NCI-H2171 treated with DMSO at 0.1 percent for 48 hours (cell line): ENCODE measurements at places on chromosomes 3 and 15.

- no peak for DNase-seq
Observed at GRCh38 chr3:164352991-164353390, 725.3 kb downstream of the SI start.

DNA sequence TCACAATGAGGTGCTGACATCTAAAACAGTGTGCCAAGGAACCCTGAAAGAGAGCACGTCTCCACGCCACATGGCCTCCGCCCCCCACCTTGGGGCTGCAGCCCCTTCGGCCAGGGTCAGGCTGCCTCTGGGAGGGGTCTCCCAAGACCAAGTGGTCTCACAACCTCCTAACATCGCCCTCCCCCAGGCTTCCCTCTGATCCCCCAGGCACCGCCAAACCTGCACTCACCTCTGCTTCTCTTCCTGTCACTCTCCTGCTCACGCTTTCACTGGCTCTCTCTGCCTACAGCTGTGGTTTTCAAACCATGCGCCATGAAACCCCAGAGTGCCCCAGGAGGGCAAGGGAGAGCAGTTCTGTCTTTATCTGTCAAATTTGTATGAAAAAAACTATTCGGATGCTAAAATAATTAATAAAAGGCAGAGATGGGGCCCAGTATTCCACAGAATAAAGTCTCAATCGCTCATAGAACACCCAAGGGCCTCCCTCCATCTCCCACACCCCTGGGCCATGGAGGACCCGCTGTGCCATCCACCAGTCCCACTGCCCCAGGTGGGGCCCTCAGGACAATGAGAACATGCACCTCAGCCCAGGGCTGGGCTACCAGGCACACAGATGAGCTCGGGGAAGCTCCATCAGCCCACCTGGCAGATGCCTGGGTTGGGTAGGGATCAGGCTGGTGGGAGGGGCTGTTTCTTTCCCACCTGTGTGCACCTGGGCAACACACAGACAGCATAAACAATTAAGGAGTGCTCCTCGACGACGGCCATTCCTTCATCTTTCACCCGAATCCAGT is 21.5 kb downstream of the CYFIP1 start:
- no peak for DNase-seq

DNA sequence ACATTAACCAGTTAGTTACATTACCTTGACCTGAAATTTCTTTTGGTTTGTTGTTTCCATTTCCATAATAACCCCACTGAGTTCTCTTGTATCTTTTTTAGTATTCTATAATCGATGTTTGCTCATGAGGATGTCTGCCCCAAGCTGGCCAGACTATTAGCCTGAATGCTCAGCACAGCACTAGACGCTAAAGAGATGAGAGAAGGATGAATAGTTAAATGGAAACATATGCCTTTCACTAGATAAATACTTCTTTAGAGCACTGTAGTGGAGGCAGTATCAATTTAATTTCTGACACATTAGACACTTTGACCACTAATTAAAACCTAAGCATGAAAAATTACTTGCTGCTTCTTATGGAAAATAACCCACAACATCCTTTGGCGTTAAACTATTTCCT is 654.9 kb upstream of the KCNMB2 start:
- DNase-seq: no peak

- no peak for DNase-seq
Observed at GRCh38 chr3:187288131-187288854, 3.2 kb downstream of the MASP1 start.

DNA sequence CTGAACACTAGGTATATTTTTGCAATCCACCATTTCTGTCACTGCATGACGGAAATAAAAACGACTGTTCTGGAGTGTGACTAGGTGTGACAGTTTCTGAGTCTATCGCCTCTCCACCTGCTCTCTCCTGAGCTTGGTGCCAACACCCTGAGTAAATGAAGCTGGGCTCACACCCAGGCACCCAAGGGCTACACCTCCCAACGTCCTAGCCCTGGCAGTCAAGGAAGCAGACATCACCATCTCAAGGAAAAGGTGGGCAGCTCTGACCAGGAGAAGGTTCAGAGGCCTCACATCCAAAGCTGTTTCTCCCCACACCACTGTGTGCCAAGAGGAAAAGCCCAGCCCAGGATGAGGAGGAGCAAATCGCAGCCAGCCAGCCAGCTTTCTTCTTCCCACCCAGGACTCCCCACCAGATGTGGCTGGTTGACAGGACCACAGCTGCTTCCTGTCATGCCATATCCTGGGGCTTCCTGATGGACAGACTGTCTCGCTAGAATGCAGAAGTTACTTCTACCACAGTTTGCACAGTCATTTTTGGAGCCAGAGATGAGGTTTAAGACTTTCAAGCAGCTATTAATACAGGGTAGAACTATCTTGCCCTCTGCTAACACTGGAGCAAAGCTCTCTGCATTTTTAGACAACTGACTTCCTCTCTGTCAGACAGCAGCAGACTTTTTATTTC is 3.3 kb downstream of the SCAMP2 start:
- no peak for DNase-seq

DNA sequence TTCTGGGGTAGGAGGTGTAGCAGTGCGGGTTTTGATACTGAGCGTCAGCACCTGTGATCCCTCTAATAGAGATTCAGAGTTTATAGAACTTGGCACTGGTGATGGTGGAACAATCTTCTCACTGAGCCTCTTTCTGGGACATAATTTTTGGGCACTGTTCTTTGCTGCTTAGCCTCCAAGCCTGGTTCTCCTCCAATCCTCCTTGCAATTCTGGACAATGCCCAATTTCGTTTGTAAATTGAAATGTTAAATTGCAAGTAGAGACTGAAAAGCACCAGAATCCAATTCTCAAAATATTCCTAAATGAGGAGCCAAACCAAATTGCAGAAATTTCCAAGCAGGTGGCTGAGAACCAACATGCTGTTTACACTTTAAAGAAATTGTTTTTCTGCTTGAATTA is 149.8 kb upstream of the ABI3BP start:
- DNase-seq: no peak

GRCh38 chr3:143239031-143239430 is 119.5 kb downstream of the CHST2 start:
- no peak for DNase-seq

DNA sequence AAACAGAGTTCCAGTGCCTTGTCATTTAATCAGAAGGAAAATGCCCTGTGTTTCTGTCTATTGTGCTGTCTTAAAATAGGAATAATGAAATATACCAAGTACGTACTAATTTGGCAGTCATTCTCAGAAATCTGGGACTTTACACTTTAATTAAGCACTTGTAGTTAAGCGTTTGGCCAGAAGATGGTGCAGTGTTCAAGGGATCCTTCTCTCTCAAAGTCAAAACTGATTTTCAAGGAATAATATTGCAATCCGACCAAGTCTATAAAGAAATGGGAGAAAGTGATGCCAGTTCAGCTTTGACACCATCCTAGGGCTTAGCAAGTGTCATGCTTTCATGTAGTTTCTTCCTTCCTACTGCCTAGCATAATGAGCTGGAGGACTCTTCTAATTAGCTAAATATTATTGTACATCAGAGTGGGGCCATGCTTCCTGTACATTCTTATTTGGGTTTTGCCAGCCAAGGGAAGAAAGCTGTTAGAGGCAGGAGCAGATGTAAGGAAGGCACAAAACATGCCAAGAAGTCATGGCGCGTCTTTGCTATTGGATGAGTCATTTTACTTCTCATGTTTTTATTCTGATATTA is 64.8 kb downstream of the SAMMSON start:
- DNase-seq: peak; percentile 37

DNA sequence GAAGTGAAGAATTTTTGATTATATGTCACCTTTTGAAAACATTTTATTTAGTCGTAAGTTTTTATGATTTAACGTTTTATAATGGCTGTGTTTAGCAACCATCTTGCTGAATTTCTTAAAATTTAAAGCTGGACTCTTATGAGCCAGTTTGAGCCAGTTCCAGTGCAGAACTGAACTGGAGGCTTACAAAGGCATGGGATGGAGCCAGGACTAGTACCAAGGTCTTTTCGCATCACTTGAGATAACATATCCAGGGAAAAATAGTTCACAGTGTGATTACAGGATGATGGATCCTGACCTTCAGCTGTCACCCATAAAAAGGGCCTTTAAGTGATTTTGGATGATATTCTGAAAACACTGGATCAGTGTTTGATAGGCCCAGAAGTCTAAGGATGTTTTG is 51.0 kb downstream of the USP13 start:
- DNase-seq: no peak

GRCh38 chr3:189710620-189711402 is 79.6 kb downstream of the TP63 start:
- DNase-seq: peak; percentile 47

- DNase-seq: no peak
Observed at GRCh38 chr15:81504170-81504905, 130.3 kb upstream of the TMC3 start.
